ENCODE measurements at places on chromosomes 11 and 22.

- no peak for DNase-seq
Observed at GRCh38 chr11:131593301-131593700, 222.9 kb downstream of the NTM start.

DNA sequence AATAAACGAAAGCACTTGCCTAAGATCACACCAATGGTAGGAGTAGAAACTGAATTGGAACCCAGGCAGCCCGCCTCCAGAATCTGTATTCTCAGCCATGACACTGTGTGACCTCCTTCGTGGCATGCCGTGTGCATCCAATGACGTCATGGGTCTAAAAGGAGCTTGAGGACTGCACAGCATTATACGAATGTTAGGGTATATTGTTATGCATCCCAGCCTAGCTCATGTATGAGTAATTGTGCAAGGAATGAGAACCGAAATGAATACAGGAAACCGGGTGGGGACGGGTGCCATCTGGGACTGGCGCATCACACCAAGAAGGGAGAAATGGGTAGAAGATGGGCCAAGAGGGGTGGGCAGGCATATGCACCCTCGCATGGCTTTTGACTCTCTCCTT lies 12.3 kb upstream of the IGSF9B start:
- DNase-seq = no peak

- DNase-seq = no peak
Observed at GRCh38 chr11:99614352-99614751, 593.6 kb downstream of the CNTN5 start.

DNA sequence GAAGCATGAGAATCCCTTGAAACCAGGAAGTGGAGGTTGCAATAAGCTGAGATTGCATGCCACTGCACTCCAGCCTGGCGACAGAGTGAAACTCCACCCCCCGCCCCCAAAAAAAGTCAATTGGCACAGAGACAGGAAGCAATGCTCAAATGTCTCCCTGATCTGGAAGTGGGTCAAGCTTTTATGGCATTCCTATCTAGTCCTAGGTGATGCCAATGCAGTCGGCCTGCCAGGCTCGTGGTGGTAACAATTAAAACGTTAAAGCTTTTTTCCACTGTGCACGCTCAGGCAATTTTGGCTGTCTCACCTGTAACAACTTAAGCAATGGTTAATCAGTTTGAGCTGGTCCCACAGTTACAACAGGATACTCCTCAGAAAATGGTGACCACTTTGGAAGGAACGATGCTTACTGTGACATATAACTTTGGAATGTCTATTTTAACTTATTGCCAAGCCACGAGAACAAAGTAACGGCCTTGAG lies 18.9 kb upstream of the PISD start:
- no peak for DNase-seq

DNA sequence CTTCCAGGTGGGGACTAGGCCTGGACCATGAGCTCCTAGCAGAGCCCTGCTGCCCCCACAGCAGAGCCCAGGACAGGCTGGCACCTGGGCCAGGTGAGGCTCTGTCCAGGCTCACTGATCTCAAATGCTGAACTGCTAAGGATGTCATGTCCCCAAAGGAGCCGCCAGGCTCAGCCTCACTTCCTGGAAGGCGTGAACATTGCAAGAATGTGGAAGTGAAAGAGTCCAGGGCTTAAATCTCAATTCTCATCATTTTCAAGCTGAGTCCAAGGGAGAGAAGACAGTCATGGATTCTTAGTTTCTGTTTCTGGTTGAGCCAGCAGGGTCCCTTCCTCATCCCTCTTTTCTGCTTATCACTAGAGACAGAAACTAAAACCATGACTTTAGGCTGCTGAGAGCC lies 5.0 kb downstream of the ASCL2 start:
- no peak for DNase-seq

GRCh38 chr22:44660051-44660830 lies 41.8 kb upstream of the PRR5 start:
- no peak for DNase-seq

DNA sequence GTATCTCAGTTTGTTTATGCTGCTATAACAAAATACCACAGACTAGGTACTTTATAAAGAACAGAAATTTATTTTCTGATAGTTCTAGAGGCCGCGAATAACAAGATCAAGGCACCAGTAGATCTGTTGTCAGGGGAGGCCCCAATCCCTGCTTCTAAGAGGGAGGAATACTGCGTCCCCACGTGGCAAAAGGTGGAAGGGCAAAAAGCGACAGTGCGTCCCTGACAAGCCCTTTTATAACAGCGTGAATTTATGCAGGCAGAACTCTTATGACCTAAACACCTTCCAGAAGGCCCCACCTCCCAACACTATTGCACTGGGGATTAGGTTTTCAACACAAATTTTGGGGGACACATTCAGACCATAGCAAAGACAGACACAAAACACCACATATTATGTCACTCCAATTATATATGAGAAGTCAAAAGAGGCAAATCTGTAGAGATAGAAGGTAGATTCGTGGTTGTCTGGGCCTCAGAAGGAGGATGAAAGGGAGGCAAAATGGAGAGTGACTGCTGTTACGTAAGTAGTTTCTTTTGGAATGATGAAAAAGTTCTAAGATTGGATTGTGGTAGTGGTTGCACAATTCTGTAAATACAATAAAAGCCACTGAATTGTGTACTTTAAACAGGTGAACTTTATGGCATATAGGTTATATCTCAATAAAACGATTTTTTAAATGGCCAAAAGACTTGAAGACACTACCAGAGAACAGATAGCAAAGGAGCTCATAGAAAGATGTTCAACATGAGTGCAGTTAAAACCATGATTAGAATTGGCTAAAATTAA lies 30.1 kb upstream of the TNRC6B start:
- DNase-seq = no peak

DNA sequence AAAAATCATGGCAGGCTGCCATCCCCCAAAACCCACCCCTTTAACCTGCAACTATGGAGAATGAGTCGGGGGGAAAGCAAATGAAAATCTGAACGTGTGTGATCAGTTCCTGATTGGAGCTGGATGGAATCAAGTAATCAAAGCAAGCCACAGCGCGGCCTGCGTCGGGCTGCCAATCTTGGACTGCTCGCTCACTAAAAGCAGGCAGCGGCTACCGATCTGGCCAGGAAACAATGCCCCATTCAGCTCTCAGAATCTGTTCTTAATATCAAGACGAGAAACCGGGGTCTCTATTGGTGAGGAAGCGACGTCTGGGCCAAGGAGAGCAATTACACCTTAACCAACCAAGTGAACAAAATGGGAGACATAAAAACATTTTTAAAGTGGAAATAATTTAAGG lies 472.2 kb downstream of the SOX6 start:
- no peak for DNase-seq

GRCh38 chr11:61486011-61486620 lies 22.4 kb upstream of the LRRC10B start:
- no peak for DNase-seq

DNA sequence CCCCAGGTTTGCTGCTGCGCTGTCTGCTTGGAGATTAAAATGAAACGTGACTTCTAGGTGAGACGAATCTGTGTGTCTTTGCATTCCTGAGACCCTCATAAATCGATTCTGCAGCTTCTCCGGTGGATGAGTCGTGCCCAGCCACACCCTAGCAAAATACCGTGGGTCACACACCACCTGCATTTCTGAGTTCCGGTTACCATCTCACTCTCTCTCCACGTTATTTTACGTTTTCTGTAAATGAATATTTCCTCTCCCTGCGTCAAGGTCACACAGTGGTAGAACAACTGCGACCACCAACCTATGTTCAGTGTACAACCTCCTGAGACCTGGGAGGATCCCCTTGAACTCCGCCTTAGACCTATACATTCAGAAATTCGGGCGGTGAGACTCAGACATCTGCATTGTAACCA lies 1.1 kb downstream of the YWHAH start:
- DNase-seq = no peak

GRCh38 chr22:47634347-47634746 lies 871.9 kb downstream of the TBC1D22A start:
- DNase-seq = no peak

GRCh38 chr22:46077669-46078099 lies 72.6 kb upstream of the PPARA start:
- DNase-seq = no peak

DNA sequence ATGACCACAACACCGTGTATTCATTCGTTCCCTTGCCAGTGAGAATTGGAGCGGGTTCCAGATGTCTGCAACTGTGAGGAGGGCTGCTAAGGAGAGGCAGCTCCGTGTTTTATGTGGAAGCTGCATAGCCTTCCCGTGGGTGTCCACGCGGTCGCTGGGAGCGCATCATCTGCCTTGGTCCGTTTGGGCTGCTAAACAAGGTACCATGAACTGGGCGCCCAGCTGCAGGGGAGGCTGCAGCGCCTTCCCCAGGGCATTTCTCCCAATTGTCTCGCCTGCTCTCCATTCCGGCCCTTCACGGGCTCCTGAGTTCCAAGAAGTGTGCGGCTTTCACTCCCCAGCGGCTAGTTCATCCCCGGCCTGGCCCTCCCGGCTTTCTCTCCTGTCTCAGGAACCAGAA lies 1446.4 kb downstream of the TBC1D22A start:
- DNase-seq = no peak

- DNase-seq = no peak
Observed at GRCh38 chr11:37451903-37452302, 853.9 kb upstream of the RAG2 start.

GRCh38 chr11:78170413-78170812 lies 18.0 kb downstream of the KCTD21 start:
- DNase-seq = no peak

- DNase-seq = no peak
Observed at GRCh38 chr11:94649964-94650623, 82.9 kb downstream of the PIWIL4 start.

GRCh38 chr11:42976636-42977217 lies 335.1 kb upstream of the API5 start:
- no peak for DNase-seq

DNA sequence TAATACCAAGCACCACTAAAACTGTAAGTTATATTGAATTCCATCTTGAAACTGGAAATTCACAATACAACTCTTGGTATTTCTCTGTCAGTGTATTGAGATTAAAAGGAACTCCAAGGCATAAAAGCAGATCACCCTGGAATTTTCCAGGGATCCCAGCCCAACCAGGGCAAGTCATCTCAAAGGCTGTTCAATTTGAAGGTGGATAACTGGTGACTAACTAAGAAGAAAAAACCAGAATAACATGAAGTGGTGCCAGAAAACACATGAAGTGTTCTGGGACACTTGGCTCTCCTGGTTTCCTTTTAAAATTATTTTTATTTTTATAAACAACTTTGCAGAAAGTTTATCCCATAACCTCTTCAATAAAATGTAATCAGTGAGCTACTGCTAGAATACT lies 7.8 kb upstream of the BMAL1 start:
- DNase-seq = no peak

- DNase-seq = no peak
Observed at GRCh38 chr11:95156916-95157541, 67.4 kb downstream of the ENDOD1 start.

- DNase-seq = no peak
Observed at GRCh38 chr11:126594921-126595367, 239.5 kb downstream of the ST3GAL4 start.

DNA sequence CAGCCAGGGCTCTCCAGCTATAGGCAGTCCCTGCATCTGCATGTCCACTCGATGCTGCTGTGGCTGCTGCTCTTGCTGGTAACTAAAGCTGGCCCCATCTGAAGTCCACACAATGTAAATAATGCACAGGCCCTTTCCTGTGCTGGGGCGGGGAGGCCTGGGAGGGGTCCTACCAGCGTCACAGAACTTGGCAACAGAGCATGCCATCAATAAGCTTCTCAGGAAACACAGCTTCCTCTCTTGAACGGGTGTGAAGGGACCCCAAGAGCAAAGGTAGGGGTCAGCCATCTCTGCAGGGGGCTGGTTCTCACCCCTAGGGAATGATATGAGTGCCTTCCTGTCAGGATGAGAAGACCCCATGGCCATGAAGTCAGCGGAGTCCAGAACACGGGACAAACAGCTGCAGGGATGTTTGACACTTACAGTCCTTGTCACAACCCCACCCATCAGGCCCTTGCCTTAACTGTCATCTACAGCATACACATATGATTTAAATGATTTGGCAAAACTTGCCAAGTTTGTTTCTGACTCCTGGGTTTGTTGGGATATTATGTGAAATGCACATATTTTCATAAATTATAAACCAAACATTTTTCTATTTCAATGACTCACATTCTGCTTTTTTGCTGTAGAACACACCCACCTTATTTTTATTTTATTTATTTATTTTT lies 39.1 kb upstream of the LYVE1 start:
- DNase-seq = no peak

GRCh38 chr11:124098141-124098540 lies 17.1 kb upstream of the VWA5A start:
- DNase-seq = no peak

DNA sequence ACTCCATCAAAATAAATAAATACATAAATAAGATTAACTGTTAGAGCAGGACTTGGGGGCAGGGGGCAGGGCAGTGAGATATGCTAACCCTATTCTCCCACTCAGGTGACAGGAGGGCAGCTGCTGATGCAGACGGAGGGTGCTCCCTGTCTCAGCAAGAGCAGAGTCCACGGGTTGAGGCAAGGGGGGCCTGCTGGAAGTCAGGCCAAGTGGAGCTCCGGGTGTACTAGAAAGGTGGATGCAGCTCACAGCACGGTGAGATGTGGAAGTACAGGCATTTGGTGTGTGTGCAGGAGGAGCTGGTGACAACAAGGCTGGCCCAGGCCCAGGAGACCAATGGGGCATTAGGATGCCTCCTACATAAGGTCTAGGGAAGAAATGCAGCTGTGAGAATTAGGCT lies 467.3 kb upstream of the B3GAT1 start:
- DNase-seq = no peak

DNA sequence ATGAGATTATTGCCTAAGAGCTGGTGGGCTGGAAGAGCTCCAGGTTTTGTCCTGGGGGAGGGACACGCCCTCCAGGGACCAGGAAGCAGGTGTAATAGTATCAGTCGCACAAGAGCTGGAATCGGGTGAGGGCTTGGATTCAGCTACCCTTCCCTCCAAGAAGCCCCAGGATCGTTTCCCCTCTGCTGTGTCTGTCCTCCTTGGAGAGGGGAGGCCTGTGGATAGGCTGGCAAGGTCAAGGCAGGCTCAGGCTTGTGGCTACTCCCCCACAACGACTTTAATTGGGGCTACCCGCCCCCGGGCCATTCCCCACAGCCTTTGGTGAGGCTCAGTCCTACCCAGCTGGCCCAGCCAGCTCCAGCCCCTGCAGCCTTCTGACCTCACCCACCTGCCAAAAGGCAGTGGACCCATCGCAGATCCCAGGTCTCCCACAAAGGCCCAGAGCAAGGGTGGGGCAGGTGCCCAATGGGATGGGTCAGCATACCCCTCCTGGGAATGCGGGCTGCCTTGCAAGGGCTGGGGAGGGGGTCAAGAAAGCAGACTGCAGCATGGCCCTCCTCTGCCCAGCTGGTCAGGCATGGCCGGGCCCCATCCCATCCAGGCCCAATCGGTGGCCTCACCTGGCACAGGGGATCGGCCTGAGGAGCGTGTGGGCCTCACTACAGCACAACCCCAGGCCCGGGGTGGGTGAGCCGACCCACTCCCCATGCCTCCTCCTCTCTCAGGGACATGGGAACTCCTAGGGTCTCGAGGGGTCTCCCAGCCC lies 1.0 kb downstream of the CTSD start:
- DNase-seq = no peak

- DNase-seq = no peak
Observed at GRCh38 chr11:74307434-74307833, 4.0 kb downstream of the P4HA3 start.

- no peak for DNase-seq
Observed at GRCh38 chr22:30564045-30564760, 10.3 kb downstream of the GAL3ST1 start.
